ENCODE measurements at places on chromosomes 2 and 18. TPM values are rescaled to one million over a fixed set of nuclear protein-coding genes. Genes with fewer than 3 reads are reported as not detected.

SCN3A gene
- total RNA-seq = 0.33 TPM

SCRN3 gene
- 19.8 TPM for total RNA-seq

DSEL gene
- 5.9 TPM for total RNA-seq

BMP10 gene
- total RNA-seq = not detected

KCNG2 gene
- total RNA-seq = not detected

APCDD1 gene
- 8.6 TPM for total RNA-seq

RND3 gene
- 10.6 TPM for total RNA-seq

NCKAP5 gene
- 2.6 TPM for total RNA-seq

ALPI gene
- not detected for total RNA-seq

IL1RL2 gene
- total RNA-seq = 0.52 TPM

KCNS3 gene
- total RNA-seq = 8.2 TPM

MORN2 gene
- 3.4 TPM for total RNA-seq

SLC23A3 gene
- total RNA-seq = 3.1 TPM

GKN1 gene
- not detected for total RNA-seq

LYPD1 gene
- total RNA-seq = 3.1 TPM

STPG4 gene
- total RNA-seq = not detected

LIMS4 gene
- total RNA-seq = 8.3 TPM

CCDC74B gene
- 1.0 TPM for total RNA-seq

DHRS9 gene
- 1.0 TPM for total RNA-seq

NOSTRIN gene
- 64.3 TPM for total RNA-seq

IER3IP1 gene
- 8.0 TPM for total RNA-seq

SLC38A11 gene
- total RNA-seq = 1.6 TPM

UGT1A4 gene
- total RNA-seq = 3.3 TPM

LCT gene
- not detected for total RNA-seq

ADGRF3 gene
- not detected for total RNA-seq

COLEC12 gene
- total RNA-seq = 3.6 TPM

ZNF396 gene
- total RNA-seq = 2.6 TPM

IL36RN gene
- not detected for total RNA-seq

MYL1 gene
- total RNA-seq = not detected

DPP4 gene
- total RNA-seq = 7.5 TPM

PAIP2B gene
- total RNA-seq = 18.5 TPM

CHST9 gene
- 6.7 TPM for total RNA-seq

KIAA2012 gene
- not detected for total RNA-seq
